ENCODE measurements at places on chromosomes 7 and 10. TPM values are rescaled to one million over a fixed set of nuclear protein-coding genes. Genes with fewer than 3 reads are reported as not detected.

- DNase-seq: no peak
Observed at GRCh38 chr10:117662751-117663540, 120.4 kb downstream of the EMX2 start.

- DNase-seq: no peak
Observed at GRCh38 chr10:5891009-5891408, 966 bp downstream of the FBH1 start.

GRCh38 chr10:112855134-112855533 is 94.9 kb upstream of the TCF7L2 start:
- no peak for DNase-seq

The NEUROD6 gene
- not detected for total RNA-seq

DNA sequence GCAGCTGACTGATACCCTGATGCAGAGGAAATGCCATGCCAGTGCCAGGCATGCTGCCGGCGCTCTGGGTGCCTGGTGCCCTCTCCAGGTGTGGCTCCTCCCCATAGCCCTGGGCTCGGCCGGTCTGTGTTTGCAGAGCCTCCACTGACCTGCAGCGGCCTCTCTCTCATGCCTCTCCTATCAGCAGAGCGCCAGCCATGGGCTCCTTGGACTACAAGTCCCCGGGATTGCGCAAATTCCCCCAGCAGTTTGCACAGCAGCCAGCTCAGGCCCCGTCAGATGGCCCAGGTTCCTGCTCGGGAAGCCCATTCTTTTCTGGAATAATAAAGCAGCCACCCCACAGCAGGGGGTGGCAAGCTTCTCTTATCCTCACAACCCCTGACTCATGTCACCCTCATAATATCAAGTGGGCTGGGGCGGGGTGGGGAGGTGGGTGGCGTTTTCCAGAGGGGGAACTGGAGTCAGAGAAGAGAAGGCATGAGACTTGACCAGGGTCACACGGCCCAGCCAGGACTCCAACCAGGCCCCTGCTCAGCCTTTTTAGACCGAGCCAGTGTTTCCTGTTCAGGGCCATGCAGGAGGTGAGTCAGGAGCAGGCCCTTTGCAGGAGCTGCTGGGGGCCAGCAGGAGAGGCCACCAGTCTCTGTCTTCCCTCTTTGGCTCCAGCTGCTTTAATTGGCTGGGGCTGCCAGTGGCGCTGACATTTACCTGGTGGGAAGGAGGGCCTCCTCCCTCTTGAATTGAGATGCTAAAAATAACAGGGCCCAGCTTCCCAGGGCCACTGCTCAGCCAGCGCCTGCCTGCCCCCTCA is 58.6 kb downstream of the ZMIZ1 start:
- DNase-seq: no peak

The PTF1A gene
- total RNA-seq: not detected

DNA sequence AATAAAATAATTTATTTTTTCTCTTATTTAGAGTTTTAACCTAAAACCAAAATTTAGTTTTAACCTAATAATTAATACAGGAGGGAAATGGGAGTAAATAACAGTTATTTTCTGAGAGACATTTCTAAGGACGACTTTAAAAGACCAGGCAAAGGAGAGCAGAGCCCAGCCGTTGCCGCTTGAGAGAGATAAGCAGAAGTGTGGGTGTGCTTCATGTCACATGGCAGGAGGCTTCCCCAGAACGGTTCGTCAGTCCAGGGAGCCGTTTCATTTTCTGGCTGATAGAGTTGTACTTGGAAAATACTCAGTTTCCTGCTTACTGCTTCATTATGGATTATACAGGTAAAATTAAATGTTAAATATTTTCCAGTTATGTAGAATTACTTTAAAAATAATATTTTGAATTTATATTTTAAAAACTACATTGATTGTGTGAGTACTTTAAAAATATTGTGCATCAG is 61.4 kb downstream of the ST7 start:
- no peak for DNase-seq

DNA sequence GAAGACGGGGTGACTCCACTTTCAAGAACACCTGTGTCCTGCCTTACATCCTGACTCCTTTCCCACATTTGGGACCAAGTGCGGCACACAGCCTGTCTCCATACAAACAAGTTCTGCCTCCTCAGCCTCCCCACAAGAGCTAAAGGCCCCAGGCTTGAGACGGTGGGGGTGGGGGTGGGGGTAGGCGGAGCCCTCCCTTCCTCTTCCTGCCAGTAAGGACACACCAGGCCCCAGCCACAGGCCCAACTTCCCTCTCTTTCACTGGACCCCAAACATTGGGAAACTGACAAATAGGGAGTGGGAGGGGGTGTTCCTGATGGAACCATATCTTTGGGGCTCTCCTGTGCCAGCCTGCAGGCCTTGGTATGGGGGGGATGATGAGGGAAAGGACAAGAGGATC is 4.6 kb downstream of the CDK5 start:
- no peak for DNase-seq

- DNase-seq: no peak
Observed at GRCh38 chr7:67429735-67430134, 433.1 kb downstream of the TYW1 start.

DNA sequence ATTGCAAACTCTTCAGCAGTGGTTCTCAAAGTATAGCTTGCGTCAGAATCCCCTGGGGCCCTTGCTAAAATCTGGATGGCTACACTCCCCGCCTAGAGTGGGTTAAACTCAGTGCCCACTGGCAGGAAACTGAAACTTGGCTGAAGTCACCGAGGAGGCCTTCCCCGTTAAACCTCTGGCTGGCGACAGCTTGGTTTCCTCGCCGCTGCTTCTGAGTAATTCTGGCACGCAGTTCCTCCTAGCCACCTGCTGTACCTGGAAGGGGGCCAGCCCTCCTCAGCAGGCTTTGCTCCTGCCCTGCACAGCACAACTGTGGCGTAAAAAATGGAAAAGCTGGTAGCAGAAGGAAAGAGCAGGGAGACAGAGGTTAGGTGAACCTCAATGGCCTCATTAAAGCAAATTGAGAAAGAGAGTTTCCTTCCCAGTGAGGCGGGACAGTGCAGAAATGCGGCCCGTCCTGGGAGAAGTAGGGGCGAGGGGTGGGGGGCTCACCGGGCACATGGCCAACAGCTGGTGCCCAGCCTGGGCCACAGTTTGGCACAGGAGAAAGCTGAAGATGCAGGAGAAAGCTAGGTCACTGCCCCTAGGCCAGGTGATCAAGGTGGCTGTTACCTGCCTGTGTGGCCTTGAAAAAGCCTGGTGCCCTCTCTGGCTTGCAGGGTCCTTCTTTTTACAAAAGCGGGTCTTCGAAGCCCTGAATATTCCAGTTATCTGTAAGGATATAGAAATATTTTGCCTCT is 46.6 kb downstream of the ALOX5 start:
- DNase-seq: no peak

The CPA2 gene
- total RNA-seq: 0.41 TPM

- DNase-seq: no peak
Observed at GRCh38 chr10:32409741-32410140, 36.2 kb upstream of the CCDC7 start.

The RNF32 gene
- not detected for total RNA-seq

DNA sequence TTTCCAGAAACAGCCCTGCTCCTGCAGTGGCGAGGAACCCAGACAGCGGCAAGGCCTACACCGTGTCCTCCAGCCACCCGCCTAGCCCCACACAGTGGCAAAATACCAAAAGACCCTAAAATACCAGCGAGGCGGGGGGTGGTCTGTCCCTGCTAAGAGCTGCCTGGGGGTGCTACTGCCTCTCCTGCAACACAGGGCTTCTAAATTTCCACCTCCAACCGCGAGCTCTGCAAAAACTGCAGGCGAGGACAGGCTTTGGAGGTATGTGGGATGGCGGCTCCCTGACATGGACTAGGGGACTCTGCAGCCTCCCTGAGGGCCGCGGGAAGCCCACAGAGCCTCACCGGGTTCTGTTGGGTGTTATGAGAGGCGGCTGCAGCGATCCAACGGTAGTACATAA is 122.3 kb downstream of the WDR37 start:
- DNase-seq: no peak

- no peak for DNase-seq
Observed at GRCh38 chr7:22635349-22635748, 91.7 kb upstream of the IL6 start.

- DNase-seq: no peak
Observed at GRCh38 chr7:42065942-42066341, 171.1 kb downstream of the GLI3 start.

The KAZALD1 gene
- 34.1 TPM for total RNA-seq

- DNase-seq: no peak
Observed at GRCh38 chr10:80596391-80597257, 58.9 kb downstream of the SH2D4B start.

GRCh38 chr7:20193873-20194272 is 23.3 kb downstream of the MACC1 start:
- no peak for DNase-seq

The FRMD4A gene
- total RNA-seq: 81.0 TPM

The ZNF107 gene
- 6.9 TPM for total RNA-seq

The HIP1 gene
- total RNA-seq: 42.9 TPM

DNA sequence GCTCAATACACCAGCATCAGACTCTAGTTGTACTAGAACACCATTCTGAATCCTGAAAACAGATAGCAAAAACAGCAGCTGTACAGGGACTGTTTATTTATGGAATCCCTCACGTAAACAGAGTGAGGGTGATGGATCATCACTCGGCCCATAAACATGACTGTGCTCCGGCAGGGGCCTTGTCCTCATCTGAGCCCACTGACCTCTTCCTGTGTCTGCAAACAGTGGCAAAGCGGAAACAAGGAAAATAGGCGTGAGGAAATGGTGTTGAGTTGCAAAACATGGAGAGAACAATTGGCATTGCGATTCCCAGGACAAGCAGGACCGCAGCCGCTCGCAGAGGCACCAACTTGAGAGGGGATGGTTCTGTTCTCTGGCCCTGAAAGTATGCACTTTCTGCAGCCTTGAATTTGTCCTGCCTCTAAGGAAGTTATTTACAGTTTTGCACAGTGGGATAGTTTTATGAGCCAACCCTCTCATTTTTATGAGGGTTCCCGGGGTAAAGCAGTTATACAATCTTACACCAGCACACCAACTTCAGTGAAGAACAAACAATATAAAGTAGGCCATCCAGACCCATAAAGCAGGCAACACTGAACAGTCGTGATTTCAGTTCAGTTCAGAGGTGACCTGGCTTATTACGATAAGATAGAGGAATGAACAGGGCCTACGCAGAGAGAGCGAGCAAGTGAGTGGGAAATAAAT is 248.0 kb upstream of the FZD8 start:
- no peak for DNase-seq

GRCh38 chr10:116431598-116431997 is 4.0 kb downstream of the PNLIPRP3 start:
- DNase-seq: no peak

The TUBAL3 gene
- not detected for total RNA-seq

DNA sequence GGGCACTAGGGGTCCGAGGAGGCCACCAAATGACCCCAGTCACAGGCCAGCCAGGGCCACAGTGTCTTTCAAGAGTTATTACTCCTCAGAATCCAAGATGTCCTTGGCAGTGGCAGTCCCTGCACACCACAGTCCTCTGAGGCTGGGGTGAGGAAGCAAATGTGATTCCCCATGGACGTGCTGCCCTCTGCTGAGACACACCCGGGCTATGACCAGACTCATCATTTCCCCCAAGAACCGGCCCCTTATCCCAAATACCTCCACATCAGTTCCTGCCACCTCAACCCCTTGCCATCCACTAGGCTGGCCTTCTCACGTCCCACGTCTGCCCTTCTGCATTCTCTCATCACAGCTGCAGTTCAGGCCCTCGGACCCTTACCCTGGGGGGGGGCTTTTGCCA is 5.0 kb downstream of the PRKAG2 start:
- no peak for DNase-seq

The PRKG1 gene
- 381 TPM for total RNA-seq

DNA sequence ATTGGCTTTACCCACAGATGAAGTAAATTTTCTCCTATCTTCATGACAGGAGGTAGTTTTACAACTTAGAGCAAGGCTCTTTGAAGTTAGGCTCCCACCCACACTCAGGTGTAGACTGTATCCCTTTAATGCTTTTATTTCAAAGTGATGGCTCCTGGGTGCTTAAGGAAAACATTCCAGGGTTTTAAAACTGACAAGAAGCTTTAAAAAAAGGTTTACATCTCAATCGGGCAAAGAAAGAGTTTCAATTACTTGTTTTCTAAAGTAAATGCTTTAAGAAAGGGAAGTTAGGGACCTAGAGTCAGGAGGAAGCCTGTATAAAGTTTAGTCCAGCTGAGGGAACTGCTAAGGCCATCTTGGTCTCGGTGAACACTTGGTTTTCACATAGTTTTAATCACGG is 1153.8 kb upstream of the C7orf33 start:
- DNase-seq: no peak

The GRB10 gene
- 104 TPM for total RNA-seq

The FAM25C gene
- total RNA-seq: not detected

The SERPINE1 gene
- 542 TPM for total RNA-seq

DNA sequence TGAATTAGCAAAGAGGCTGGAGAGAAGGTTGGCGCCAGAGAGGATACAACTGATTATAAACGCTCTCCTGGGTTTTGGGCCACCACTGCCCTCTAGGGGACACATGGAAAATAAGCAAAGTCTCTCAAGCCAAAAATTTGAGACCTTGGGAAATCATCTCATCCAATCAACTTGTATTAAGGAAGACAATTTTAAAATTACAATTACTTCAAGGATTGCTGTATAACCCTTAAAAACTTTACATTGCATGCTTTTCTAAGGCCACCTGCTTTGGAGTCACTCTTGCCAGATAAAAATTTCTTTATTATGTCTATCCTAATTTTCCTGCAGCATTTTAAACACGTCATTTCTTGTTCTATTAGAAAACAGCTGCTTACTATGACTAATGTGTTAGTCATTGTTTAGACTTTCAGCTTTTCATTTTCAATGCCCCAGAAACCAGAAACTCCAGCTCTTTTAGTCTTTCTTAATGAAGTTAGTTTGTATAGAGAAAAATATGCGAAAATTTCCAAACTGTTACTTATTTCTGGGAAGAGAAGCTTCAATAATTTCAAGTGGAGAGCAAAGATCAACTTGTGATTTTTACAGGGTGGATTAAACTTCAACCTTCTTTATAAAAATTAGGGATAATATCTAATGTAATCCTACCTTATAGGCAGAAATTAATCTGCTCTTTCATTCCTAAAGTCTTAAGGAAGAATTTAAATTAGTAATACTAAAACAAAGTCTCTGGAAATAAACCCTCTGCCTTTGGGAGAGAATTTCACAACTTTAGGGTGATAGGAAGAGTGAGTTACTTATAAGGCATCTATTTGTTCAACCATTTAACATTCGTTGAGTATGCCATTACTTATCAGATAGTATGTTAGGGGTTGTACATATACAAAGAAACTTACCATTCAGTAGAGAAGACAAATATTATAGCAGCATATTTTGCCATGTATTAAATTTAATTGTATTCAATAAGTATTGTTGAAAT is 20.6 kb upstream of the RHOBTB1 start:
- peak; percentile 3 for DNase-seq

The KIAA1217 gene
- total RNA-seq: 15.6 TPM

The TMEM139 gene
- total RNA-seq: not detected

DNA sequence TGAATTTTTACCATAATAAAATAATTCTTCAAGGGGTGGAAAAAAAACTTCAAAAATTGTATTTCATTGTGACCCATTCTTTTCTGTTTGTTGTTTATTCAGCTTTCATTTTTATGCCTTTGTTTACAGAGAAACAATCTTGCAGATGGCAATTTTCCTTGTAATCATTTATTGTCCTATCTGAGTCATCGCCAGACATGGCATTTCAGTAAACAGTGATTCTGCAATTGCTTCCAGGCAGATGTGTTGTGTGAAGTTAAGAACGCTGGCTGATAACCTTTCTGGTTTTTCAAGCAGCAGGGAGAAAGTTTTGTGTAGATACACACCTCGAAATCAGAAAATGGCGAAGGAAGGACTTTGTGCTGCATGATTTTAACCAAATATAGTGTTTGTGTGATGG is 80.7 kb upstream of the RPA3 start:
- DNase-seq: no peak

GRCh38 chr7:128164061-128164954 is 76.8 kb upstream of the LEP start:
- DNase-seq: no peak
